Eye (tissue), 1 donor: ENCODE measurements at places on chromosomes 2 and 18.

GRCh38 chr2:148702475-148702874 is 57.9 kb downstream of the EPC2 start:
- DNase-seq: no peak

GRCh38 chr2:98473995-98474780 is 29.5 kb downstream of the INPP4A start:
- DNase-seq: no peak

GRCh38 chr2:119732601-119733164 is 27.0 kb upstream of the PTPN4 start:
- no peak for DNase-seq

- no peak for DNase-seq
Observed at GRCh38 chr2:232888839-232889529, 18.9 kb downstream of the SNORC start.

- peak; percentile 45 for DNase-seq
Observed at GRCh38 chr2:207041279-207041678, 102.0 kb downstream of the CPO start.
